ENCODE measurements at places on chromosomes 5 and 9.
A peak's percentile ranks its signal among the peaks of the same experiment; 100 is the strongest.

GRCh38 chr5:43140286-43140685 is 19.6 kb downstream of the ZNF131 start:
- DNase-seq = no peak

- no peak for DNase-seq
Observed at GRCh38 chr5:45508135-45508534, 188.0 kb downstream of the HCN1 start.

DNA sequence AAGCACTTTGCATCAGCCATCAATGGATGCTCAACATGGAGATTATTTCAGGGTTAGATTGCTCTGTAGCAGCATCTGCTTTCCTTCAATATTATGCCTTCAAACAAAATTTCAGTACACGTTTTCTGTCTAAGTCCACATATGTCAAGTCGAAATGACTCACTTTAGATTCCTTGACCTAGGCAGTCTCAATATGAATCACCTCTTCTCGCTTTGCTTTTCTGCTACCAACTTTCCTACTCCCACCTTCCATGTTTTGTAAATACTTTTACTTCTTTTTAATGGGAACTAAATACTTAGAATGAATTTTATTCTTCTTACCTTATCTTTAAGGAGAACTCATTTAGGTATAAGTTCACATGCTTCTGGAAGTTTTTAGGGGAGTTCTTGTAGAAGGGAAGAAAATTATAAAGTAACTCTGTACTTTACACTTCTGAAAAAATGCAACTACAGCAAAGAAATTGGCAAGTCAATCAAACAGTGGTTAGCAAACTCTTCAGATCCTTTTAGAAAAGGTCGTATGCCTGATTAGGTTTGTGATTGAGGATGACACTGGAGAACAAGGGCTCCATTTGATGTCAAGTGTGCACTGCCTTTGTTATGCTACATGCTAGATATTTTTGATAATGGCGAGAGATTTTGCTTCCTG is 478.5 kb upstream of the SMARCA2 start:
- DNase-seq = no peak

DNA sequence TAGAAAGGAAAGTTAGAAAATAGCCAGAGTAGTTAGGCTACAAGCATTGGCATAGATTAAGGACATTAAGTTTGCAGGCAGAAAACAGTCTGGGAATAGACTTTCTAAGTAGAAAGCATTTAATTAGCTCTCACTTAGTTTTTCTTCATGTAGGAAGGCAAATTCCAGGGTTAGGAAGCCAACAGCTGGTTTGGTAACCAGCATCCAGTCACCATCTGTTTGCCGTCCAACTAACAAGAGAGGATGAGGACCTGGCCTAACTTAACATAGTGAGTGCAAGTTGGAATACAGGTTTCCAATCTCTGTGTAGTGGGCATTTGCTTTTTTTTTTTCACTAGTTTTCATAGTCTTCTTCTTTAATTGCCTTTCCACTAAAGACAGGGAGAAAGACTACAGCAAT is 121.7 kb upstream of the NR3C1 start:
- DNase-seq = no peak

DNA sequence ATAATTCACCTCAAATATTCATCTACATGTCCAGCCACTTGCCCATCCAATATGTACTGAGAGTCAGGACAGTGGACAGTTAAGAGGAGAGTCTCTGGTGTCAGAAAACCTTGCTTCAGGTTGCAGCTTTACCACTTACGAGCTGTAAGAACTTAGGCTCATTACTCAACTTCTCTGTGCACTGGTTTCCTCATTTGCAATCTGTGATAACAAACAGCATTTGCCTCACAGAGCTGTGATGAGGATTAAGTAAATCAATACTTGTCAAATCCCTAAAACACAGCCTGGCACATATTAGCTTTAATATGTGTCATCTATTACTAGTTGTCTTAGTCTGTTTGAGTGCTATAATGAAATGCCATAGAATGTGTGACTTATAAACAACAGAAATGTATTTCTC is 8.6 kb downstream of the GOLGA1 start:
- no peak for DNase-seq

GRCh38 chr5:172659909-172660628 is 19.0 kb downstream of the NEURL1B start:
- no peak for DNase-seq

- no peak for DNase-seq
Observed at GRCh38 chr9:25678147-25678666, at the start of gene TUSC1. TUSC1 (minus strand) TSS chr9:25678444; CDS start chr9:25678312, 132 bp downstream.

DNA sequence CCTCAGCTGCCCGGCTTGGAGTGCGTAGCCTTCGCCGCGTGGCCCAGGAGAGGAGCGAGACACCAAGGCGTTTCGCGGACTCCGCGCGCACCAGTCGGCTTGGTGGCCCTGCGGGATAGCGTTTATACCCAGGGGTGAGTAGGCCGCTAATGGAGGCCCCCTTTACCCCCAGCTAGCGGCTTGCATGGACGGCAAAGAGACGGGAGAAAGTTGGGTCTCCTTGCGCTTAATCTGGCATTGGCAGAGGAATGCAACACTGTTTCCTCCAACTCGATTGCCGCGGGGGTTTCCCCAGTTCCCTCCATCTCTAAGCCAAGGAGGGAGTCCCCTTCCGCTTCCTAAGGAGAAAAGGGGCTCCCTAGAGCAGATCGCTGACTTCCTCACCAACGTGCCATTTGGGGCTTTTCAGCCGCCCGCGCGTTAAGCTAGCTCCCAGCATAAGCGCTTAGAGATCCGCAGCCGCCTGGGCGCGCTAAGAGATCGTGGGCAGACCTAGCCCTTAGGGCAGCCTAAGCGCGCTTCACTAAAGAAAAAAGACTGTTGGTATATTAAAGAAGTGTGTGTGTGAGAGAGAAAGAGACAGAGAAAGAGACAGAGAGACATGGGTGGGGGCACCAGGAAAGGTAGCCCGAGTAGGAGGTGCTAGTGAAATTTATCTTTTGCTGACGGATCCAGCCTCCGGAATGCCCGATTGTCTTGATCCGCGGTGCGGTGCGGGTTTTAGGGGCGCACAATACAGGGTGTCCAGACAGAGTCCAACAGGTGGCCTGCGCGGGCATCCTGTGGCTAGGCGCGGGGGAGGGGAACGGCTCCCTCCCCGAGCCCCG is 597.9 kb upstream of the SGCD start:
- DNase-seq = peak; percentile 67

DNA sequence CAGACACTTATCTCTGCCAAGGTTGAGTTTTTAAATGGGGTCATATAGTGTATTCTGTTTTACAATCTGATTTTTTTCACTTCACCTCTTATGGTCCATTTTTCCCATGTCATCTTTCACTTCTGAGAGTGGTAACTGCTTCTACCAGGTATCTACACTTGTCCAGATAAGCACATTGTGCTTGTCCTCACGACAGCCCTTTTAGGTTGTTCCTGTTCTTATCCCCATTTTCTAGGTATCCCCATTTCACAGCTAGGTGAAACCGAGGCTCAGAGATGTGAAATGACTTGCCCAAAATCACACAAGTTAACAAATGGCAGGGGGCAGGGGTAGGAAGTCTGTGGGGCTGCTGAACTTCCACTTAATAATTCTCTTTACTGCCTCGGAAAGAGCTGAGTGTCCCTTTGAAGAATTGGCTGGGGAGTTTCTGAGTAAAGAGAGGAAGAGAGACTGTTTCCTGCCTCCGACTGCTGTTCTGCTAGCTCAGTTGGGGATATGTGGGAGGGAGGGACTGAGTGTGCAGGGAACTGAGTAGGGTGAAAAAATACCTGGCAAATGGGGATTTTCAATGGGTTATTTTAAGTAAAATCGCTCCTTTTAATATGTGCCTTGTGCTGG is 255.4 kb downstream of the GRIA1 start:
- DNase-seq = no peak

DNA sequence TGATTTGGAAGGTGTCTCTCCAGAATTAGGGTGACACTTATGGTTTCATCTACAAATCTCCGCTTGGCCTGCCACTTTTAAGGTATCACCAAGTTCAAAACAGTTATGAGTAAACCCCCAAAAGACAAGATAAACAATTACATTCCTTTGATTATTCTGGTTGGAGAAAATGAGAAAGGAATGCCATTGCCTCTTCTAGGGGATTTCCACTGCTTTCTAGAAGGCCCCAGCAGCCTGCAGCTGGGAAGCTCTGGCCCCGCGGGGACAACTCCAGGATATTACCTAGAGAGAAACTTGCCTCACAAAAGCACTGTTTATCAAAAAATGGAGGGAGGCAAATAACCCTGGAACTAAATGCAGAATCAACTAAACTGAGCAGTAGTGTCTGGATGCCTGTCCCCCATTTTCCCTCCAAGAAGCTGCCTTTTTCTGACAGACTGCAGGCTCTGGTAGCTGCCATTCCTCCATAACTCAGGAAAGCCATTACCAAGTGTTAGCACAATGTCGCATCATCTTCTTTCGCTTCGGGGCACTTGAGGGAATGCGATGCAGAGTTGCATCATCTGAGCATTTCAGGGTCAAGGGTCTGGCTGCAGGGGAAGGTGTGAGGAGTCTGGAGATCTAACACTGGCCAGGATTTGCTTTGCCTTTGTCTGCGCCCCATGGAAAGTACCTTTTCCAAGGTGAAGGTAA is 71.5 kb upstream of the PLPP6 start:
- no peak for DNase-seq

GRCh38 chr5:73418244-73418691 is 30.3 kb downstream of the FOXD1 start:
- DNase-seq = no peak

- DNase-seq = no peak
Observed at GRCh38 chr5:83097689-83098231, 20.4 kb downstream of the XRCC4 start.

- no peak for DNase-seq
Observed at GRCh38 chr5:16550316-16550952, 66.4 kb downstream of the RETREG1 start.

- no peak for DNase-seq
Observed at GRCh38 chr5:21831145-21831787, 1021.9 kb downstream of the CDH12 start.

DNA sequence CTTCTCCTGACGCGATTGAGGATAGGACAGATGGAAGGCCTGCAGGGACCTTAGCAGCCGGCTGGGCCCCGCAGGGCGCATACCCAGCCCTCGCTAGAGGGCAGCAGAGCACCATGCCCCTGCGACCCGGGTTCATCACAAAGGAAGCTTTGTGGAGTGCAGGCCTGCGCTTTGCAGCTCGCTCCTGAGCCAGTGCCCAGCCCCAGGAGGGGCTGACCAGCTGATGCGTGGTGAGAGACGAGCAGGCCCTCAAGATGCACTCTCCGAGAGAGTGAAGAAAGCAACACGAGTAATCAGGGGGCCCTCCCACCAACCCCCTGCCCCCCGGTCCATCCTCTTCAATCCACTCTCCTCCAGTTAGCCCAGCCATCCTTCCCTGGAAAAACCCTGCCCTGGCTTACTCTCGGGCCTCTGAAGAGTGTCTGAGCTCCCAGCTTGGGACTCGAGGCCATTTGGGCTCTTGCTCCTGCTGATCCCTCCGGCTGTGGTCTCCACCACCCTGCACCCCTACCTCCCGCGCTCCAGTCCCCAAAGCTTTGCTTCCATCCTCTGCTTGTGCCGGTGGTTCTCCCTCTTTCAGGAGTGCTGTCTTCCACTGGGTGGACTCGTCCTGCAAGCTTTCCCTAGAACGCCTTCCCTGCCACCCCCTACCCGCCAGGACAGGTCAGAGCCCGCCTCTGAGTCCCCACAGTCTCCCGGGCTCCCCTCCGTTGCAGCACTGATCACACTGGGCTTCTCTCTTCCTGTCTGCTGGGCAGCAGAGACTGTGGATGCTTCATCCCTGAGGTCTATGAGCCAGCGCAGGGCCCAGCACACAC is 9.1 kb upstream of the KIF12 start:
- DNase-seq = no peak

- DNase-seq = peak; percentile 79
Observed at GRCh38 chr5:1285141-1285540, 9.7 kb downstream of the TERT start.

DNA sequence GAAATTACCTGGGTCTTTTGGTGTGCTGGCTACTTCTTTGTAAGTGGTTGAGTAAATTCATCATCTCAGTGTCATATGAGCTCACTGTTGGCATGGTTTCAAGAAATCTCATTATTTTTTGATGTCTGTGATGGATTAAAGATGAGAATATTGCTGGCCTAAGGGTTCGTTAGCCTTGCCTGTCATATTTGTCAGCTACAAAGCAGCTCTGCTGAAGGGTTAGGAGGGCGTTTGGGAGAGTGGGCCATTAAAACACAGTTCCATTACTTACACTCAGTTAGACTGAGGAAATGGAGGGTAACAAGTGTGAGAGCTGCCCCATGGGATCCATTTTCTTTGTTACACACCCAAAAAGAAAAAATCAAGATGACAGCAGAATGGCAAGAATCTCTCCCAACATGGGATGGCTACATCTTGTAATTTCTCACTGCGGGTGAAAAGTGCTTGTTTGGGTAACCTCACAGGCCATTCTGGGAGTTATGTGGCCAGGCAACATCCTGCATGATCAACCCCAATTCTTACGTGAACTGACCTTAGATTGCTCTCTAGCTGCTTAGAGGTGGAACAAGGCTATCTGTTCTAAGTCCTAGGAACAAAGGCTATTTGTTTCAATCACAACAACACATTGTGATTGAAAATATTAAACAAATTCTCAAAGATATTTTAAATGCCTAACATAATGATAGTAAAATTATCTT is 609.5 kb upstream of the RGMB start:
- DNase-seq = no peak

- DNase-seq = no peak
Observed at GRCh38 chr5:54264574-54264973, 45.8 kb downstream of the ARL15 start.
